NCI-H1436 treated with DMSO at 0.1 percent for 48 hours (cell line): ENCODE measurements at places on chromosomes 11 and 22.

DNA sequence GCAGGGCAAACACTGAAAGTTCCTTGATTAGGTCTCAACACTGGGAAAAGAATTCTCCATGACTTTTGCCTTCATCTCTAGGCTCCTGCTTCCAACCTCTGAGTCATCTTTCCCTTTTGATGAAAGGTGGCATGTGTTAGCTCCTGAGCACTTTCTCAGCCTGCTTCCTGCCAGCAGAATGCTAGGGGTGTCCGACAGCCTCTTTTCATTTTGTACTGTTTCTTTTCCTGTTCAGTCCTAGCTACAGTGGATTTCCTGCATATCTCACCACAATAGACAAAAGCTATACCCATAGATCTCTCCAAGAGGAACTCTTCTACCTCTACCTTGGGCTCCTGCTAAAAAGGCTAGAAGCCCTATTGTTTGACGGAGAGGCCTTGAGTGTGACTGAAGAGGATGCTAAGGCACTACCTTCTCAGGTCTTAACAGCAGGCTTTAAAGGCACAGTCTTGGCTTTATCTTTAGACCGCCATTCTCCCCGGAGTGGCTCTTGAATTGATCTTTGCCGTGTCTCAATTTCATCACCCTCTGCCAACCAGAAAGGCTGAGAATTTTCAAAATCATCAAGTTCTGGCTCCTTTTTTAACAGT lies 145.5 kb downstream of the RBFOX2 start:
- DNase-seq: no peak

DNA sequence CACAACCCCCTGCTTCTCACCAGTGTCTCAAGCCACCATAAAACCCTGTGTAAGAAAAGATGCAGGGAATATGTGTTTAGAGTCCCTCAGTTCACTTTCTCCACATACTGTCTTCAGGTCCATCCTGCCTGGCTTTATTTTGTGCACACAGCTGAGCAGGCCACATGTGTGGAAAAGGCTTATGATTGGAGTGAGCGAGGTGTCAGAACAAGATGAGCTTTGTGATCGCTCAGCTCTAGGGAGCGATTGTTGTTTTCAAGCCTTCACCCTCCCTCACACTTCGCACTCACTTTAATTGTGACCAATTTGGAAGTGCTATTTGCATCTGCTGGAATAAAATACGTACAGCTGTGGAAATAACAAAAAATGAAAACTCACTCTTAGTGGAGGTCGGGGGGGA lies 931.1 kb upstream of the TENM4 start:
- DNase-seq: no peak

DNA sequence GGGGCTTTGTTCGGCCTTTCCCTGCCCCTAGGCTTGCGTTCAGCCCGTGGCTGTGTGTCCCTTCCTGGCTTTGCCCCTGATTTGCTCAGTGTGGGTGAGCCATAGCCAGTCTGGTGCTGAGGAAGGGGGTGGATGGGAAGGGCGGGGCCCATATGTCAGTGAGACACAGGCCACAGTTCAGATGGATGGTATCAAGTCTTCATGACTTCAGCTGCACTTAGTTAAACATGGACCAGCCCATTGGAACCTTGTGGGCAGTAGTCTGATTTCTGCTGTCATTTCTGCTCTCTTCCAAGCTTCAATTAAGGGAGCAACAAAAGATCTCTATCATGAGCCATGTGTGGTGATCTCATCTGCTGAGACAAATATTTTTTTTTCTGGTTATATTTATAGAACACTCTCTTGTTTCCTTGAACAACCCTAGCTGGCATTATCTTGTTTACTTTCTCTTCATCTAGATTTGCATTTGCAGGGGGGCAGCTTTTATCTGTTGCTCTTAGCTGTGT lies 21.6 kb upstream of the PEX26 start:
- no peak for DNase-seq

- DNase-seq: no peak
Observed at GRCh38 chr11:9571763-9572115, 1.7 kb upstream of the WEE1 start.

DNA sequence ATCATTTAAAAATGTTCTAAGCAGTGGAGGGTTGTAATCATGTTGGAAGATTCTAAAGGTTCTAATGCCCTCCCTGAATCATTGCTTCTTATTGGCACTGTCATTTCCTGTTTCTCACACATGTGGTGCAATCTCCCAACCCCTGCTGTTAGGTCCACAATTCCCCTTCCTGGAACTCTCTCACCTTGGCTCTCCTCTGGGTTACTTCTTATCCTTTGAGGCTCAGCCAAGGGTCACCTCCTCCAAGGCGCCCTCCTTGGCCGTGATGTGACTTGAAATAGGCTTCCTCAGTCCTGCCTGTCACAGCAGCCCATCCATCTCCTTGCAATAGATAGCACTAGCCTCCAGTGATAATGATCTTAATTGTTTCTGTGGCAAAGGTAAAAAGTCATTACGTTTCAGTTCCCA lies 149.8 kb downstream of the TTC17 start:
- no peak for DNase-seq

DNA sequence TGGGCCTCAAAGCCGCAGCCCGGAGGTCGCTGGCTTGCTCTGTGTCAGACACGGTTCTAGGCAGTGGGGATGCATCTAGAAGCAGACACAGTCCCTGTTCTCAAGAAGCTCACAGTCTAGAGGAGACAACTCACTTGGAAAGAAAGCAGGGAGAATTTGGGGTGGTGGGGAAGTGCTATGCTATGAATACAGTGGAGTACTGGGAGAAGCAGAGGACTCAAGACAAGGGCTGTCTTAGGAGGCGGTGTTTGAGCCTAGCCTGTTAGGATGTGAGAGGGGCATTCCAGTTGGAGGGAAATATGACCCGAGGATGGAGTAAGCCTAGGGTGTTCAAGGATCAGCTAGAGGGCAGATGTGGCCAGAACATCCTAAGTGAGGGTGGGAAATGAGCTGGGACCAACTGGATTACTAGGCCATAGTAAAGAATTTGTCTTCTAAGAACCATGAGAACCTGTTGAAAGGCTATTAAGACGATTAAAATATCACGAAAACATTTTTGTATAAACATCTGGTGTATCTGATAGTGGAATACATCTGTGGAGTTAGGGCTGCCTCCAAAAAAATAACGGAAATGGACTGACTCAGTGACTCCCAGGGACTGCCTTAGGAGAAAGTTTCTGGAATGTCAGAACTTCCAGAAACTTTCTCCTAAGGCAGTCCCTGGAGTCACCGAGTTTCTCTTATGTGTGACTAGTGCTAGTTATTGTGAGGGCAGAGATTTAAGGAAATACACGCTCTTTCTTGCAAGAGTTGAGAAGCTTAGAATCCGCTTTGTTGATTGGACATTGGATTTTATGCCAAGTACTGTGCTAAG lies 1.1 kb upstream of the PITPNB start:
- no peak for DNase-seq

GRCh38 chr11:99893811-99894210 lies 793.3 kb upstream of the ARHGAP42 start:
- DNase-seq: no peak

DNA sequence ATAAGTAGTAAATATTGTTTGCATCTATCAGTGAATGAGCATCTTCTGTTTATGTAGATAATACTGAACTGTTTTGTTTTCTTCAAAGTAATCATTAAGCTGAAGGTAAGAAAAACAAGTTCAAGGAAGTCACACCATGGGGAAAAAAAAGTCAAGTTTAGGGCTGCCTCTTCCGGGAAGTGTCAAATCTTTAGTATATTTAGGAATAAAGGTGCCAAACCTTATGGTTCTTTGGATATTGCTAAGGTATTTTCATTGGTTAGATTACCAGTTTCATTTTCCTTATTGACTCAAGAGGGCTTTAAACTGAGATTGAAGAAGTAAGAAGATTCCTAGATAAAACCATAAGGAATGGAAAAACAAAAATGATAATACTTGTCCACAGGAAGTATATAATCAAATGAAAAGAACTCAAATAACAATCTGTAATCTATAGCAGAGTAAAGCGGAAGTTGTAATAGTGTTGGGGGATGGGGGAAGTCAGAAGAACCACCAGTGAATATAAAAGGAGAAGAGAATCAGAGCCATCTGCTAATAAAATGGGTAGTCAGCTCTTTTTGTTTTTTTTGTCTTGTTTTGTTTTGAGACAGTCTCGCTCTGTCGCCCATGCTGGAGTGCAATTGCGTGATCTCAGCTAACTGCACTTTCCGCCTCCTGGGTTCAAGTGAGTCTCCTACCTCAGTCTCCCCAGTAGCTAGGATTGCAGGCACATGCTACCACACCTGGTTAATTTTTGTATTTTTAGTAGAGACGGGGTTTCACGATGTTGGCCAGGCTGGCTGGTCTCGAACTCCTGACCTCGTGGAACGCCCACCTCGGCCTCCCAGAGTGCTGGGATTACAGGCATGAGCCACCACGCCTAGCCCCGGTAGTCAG lies 2.3 kb downstream of the ATM start:
- no peak for DNase-seq

DNA sequence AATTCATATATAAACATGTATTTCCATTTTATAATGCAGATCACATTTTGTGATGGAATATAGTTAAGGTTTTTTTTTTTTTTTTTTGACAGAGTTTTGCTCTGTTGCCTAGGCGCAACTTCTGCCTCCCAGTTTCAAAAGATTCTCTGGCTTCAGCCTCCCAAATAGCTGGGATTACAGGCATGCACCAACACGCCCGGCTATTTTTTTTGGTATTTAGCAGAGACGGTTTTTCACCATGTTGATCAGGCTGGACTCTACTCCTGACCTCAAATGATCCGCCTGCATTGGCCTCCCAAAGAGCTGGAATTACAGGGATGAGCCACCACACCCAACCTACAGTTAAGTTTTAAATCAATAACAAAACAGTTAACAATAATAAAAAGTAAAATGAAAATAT lies 18.8 kb downstream of the XKR3 start:
- DNase-seq: no peak

GRCh38 chr11:6812390-6813005 lies 13.0 kb upstream of the OR6A2 start:
- DNase-seq: no peak

- no peak for DNase-seq
Observed at GRCh38 chr11:69941546-69942332, 122.5 kb upstream of the FGF3 start.

DNA sequence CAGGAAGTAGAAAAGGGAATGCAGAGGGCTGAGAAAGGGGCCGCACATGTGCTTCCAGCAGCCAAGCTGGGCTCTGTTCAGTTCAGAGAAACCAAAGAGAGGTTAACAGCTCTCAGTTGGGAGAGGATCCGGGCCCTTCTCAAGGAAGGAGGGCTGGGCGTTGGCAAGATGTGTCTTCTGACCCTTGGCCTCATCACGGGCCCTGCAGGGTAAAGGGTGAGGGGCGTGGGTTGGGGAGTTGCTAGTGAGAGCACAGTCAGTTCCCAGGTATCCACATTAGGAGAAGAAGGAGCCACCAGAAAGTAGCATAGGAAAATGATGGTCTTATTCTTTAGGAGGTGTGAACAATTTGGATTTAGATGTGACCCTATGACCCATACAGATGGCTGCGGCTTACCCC lies 73.0 kb downstream of the OSBP2 start:
- DNase-seq: no peak

GRCh38 chr22:37228106-37229011 lies 15.7 kb downstream of the RAC2 start:
- DNase-seq: no peak

DNA sequence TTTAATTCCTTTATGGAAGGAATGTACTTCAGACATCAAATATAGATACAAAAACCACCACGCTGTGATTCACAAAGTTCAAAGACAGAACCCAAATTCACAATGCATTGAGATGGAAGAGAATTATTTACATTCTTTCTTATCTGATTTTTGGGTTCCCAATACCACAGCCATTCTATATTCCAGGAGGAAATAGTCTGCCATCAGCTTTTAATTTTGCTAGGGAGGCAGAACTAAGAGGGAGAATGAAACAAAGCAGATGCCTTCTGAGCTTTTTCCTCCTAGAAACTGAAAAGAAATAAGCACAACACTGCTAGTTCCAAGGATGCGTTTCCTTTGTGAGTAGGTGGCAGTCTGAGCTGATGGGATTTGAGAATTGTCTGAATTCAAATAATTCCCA lies 283.0 kb upstream of the NARS2 start:
- DNase-seq: no peak

GRCh38 chr11:128262463-128263345 lies 324.7 kb downstream of the ETS1 start:
- DNase-seq: no peak

DNA sequence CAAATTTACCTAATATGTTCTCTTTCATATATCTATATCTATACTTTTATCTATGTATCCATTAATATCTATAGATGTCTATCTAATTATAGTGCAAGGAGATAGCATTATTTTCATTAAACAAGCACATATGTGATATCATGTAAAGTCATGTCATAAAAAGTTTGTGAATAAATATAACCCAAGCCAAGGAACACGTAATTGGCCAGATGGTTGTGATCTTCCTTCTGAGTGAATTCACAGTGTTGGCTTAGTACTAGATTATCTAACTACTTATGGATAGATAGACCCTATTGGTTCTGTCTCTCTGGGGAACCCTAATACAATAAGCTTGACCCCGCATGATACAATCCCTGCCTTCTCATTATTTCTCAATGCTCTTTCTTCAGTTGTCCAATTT lies 484.4 kb downstream of the LRRC4C start:
- no peak for DNase-seq

GRCh38 chr22:20526628-20527355 lies 19.4 kb downstream of the MED15 start:
- DNase-seq: no peak

- DNase-seq: no peak
Observed at GRCh38 chr11:86610559-86611341, 61.7 kb downstream of the ME3 start.

DNA sequence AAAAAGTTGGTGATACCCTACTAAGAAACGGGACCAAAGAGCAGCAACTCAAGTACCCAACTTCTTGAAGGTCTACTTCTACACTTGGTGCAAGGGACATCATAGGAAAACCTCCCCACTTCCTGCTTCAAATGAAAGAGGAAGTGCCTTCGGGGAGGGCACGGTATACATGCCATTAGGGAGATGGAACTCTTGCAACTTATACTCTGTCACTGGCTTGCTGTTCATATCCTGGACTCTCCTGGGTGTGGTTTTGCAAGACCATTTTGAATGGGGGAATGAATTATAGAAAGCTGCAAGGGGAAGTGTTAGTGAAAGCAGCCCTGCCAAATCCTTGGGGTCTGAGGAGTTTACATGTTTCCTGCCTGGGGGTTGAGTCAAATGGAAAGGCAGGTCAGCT lies 41.9 kb downstream of the CSNK2A3 start:
- DNase-seq: no peak

- no peak for DNase-seq
Observed at GRCh38 chr11:16774936-16775613, 36.6 kb downstream of the C11orf58 start.

GRCh38 chr11:83467837-83468236 lies 181.7 kb upstream of the CCDC90B start:
- DNase-seq: no peak

DNA sequence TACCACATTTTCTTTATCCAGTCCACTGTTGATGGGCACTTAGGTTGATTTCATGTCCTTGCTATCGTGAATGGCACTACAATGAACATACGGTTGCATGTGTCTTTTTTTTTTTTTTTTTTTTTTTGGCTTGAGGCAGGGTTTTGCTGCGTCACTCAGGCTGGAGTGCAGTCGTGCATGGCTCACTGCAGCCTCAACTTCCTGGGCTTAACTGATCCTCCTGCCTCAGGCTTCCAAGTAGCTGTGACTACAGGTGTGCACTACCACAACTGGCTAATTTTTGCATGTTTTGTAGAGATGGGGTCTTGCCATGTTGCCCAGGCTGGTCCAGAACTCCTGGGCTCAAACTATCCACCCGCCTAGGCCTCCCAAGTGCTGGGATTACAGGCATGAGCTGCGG lies 1.5 kb upstream of the CCDC90B start:
- no peak for DNase-seq

- no peak for DNase-seq
Observed at GRCh38 chr11:37747121-37747520, 1149.1 kb upstream of the RAG2 start.

- no peak for DNase-seq
Observed at GRCh38 chr22:38468443-38469305, 778 bp downstream of the KDELR3 start.
